BJ (cell line): ENCODE measurements at places on chromosomes 12 and 14. TPM values are rescaled to one million over a fixed set of nuclear protein-coding genes. Genes with fewer than 3 reads are reported as not detected.

Gene KRT77
- polyA plus RNA-seq = not detected in 2 replicates

Gene HNF1A
- not detected in 2 replicates for polyA plus RNA-seq

Gene CLEC4C
- polyA plus RNA-seq = not detected in 2 replicates

Gene FERMT2
- 275 and 393 TPM in 2 replicates for polyA plus RNA-seq

Gene TESPA1
- not detected in 2 replicates for polyA plus RNA-seq

Gene RBP5
- not detected in 2 replicates for polyA plus RNA-seq

Gene GPR68
- polyA plus RNA-seq = 0.20 and 0.45 TPM in 2 replicates

Gene CEBPE
- not detected in 2 replicates for polyA plus RNA-seq

Gene SYNDIG1L
- polyA plus RNA-seq = not detected in 2 replicates

Gene PRKD1
- polyA plus RNA-seq = 19.8 and 23.6 TPM in 2 replicates

Gene CLEC1B
- not detected in 2 replicates for polyA plus RNA-seq

Gene GARIN6
- not detected in 2 replicates for polyA plus RNA-seq

Gene LTBP2
- 27.5 and 41.1 TPM in 2 replicates for polyA plus RNA-seq

DNA sequence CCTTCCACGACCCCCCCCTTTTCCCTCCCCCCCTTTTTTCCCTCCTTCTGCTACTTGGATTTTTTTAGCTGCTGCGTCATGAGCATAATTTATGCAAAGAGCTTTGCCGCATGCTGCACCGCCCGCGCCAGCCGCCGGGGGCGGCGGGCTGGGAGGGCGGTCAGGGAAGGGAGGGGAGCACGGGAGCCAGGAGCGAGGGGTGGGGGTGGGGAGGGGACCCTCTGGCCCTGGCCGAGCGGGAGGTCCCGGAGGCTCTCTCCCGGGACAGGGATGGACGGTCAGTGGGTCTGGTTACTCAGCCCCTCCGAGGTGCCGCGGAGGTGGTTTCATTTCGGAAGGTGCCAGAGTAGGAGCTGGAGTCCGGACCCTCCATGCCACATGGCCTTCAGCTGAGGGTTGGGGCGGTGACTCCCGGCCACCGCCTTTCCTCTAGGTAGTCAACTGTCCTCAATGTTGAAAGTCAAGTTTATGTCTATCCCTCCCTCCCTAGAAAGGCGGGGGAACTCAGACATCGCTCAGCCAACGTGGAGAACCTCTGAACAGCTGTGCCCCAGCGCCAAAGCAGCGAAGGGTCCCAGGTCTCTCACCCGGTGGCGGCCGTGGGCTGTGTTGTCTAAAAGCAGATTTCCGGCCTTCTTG is at the start of gene POU6F1:
Gene POU6F1, minus strand, starts transcription at position 95 of the 639 bp plus-strand sequence. CDS start 11,226 bp downstream, outside the sequence.
- DNase-seq = no peak

DNA sequence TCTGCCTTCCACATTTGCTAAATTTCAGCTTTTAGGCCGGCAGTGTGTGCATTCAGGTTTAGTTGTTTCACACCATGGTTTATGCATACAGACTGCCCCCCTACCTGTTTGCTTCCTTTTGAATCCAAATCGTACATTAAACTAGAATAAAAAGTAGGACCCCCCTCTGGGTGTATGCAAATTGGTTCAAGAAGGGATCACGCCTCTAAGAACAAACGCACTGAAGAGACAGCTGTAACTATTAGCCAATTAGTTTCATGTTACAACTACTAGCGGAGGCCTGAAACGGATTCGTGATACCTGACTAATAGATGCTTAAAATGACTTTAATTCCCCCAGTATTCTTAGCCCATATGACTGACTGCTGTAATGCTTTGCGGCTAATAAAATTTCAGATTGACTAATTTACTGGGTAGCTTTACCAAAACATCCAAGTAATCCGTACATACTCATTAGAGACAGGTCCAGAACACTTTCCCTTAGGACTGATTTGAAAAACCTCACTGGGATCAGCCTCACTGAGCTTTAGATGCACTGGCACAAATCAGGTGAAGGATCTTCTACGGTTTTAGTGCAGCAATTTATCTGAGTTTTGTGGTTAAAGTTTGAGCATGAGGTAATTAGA is 411.8 kb downstream of the NPAS3 start:
- DNase-seq = no peak

- no peak for DNase-seq
These were observed 504.9 kb downstream of the DIO2 start for GRCh38 chr14:79706382-79706781.

- no peak for DNase-seq
These were observed 67.6 kb upstream of the KTN1 start for GRCh38 chr14:55512421-55512820.

GRCh38 chr12:65192963-65193516 is 23.7 kb downstream of the LEMD3 start:
- DNase-seq = no peak

GRCh38 chr12:132117558-132117875 is 26.6 kb downstream of the DDX51 start:
- DNase-seq = no peak

- no peak for DNase-seq
These were observed 292.9 kb downstream of the BMP4 start for GRCh38 chr14:53663709-53664108.

GRCh38 chr12:64506955-64507354 is 55.0 kb downstream of the TBK1 start:
- no peak for DNase-seq

DNA sequence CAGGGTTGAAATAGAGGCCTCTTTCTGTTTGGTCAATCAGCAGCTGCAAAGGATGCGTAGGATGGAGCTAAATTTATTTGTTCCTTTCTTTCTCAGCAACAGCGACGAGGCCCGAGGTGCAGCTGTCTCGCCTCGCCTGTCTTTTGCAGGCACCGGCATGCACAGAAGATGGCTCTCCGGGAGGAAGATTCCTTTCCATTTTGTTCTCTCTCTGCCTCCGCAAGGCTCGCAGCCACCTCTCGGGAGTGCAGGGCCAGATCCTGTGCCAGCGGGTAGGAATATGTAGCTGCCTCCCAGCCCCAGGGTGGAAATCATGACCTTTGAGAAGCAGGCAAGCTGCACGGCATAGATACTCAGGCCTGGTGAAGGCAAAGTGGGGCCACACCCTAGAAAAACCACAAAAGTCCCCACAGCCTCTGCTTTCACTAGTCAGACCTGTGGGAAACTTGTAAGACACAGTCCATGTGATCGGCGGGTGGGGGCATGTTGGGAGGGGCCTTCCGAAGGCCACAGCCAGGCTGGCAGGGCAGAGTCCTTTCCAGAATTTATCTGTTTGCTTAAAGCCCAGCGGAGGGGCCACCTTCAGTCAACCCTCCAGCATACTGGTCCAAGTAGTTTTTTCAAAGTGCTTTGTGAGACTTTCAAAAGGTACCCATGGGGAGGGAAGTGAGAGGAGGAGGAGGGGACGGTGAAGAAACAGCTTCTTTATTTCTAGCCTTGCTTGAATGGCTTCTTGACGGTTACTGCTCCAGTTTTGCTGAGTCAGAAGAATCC is at the start of gene MAP1LC3B2:
Gene MAP1LC3B2, plus strand, starts transcription at position 220 of the 774 bp plus-strand sequence. CDS start 16,562 bp downstream, outside the sequence.
- no peak for DNase-seq

- no peak for DNase-seq
These were observed 55.4 kb downstream of the ASCL1 start for GRCh38 chr12:103012884-103013283.

DNA sequence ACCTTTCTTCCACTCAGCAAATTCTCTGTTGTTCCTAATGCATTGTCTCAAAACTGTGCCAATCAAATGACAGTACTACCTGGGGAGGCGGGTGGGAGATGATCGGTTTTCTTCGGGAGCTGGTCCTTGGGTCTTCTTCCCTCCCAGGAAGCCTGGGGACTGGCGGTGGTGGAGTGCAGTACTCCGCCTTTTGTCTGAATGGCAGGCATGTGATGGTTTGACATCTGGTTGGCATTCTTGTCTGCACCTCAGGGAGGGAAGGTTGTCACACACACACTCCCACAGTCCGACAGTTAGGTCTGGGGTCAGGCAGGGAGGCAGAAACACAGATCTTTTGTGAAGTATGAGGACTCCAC is 114.8 kb downstream of the SNAPC1 start:
- DNase-seq = no peak

DNA sequence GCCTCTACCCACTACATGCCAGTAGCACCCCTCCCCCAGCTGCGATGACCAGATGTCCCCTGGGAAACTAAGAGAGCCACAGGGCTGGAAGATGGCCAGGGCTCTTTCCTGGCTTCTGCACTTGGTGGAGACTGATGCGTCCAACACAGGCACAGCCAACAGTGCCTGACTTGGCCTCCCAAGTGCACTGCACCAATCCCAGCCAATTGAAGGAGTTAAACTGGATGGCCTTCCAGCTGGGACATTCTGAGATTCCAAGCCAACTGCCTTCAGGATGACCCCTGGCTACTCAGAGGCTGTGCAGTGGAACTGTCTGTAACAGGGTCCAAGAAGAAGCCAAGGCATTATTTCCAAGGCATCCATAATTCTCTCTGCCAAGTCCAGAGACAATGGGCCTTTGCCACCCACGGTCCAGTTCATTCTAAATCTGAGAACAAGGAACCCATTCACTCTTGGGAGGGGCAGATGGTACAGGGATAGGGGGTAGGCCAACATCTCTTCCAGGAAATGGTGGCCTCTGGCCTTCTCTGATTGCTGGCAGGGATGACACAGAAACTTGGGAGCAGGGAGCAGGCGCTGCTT is 35.2 kb downstream of the PRIMA1 start:
- no peak for DNase-seq

DNA sequence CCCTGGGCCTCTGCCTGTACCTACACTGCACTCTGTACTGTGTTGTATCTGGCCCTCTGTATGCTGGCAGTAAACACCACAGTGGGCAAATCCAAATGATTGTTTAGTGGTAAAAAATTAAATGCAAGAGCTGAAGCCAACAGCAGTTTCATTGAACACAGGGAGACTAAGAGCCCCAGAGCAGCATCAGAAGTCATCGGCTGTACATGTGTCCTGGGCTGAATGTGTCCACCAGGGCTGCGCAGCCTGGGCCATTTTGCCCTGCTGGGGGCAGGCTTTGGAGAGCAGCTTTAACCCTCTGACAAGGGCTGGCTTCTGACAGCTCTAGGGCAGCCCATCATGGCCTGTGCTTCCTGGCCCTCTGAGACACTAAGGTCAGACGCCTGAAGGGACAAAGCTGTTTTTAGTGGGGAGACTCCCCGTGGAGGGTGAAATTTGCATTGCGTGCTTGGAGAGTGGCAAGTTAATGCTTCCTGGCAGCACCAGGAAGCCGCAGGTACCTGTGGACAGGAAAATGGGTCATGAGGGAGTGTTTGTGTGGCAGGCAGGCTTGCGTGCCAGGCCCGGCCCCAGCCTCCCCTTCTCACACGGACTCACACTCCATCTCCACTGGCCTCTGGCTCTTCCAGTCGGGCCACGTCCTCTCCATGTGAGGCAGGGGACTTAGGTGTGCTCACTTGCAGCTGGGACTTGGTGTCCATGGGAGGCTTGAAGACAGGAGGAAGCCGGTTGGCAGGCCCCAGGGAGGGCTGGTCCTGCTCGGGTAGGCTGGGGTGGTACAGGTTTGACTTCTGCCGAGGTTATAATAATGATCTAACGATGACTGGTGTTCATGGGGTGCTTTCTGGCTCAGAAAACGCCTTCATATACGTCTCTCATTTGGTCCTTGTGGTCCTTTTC is 150.1 kb downstream of the TSPAN9 start:
- no peak for DNase-seq

- DNase-seq = no peak
These were observed 183.0 kb downstream of the PAX9 start for GRCh38 chr14:36844443-36845195.

- DNase-seq = no peak
These were observed 503.0 kb upstream of the LMO3 start for GRCh38 chr12:17108877-17109541.

DNA sequence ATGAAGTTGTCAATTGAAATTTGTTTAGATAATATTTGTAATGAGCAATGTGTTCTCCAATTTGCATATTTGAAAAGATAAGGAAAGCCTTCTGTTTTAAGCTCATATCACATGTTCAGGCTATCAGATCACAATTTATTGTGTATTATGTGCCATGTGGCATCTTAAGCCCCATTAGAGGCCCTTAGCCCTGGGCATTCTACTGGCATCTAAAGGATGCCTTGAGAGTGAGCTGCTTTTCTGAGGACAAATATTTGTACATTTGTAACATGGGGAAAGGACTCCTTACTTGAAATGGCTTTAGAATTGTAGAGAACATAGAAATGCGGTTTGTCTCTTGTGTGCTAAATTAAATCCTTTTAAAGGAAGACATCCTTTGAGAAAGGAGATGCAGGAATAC is 62.2 kb downstream of the RMST start:
- DNase-seq = no peak

GRCh38 chr12:31922341-31923062 is 36.7 kb upstream of the RESF1 start:
- DNase-seq = no peak

GRCh38 chr14:79321070-79321469 is 890.2 kb downstream of the DIO2 start:
- DNase-seq = no peak
